ENCODE measurements at places on chromosomes 2 and 18.

- DNase-seq, result no peak
Measured at GRCh38 chr18:13267431-13267873, 48.9 kb downstream of the LDLRAD4 start.

DNA sequence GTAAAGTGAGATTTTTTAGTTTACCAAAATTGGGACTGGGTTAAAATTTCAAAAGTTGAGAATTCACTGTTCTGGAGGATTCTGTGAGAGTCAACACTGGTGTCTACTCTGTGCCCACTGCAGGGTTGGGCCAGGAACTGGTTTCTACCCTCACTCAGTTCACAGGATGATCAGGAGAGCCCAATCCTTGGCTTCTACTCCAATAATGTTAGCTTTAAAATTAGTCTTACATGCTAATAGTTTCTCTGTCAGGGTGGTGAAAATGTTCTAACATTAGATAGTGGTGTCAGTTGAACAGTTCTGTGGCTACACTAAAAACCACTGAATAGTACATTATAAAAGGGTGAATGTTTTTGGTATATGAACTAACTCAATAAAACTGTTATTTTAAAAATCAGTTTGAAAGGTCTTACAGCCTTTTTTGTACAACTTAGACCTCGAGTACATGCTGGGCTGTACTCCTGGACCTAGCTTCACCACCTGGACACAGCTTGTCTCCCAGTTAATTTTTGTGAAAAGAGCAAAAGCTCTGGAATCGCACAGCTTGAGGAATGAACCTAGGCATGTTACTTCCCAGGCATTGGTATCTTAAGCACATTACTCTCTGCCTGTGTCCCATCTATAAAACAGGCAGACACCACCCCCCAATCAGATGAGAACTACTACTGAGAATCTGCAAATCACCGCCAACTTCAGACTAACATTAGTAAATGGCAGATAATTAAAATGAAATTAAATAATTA is 44.4 kb downstream of the ACVR1 start:
- no peak for DNase-seq

DNA sequence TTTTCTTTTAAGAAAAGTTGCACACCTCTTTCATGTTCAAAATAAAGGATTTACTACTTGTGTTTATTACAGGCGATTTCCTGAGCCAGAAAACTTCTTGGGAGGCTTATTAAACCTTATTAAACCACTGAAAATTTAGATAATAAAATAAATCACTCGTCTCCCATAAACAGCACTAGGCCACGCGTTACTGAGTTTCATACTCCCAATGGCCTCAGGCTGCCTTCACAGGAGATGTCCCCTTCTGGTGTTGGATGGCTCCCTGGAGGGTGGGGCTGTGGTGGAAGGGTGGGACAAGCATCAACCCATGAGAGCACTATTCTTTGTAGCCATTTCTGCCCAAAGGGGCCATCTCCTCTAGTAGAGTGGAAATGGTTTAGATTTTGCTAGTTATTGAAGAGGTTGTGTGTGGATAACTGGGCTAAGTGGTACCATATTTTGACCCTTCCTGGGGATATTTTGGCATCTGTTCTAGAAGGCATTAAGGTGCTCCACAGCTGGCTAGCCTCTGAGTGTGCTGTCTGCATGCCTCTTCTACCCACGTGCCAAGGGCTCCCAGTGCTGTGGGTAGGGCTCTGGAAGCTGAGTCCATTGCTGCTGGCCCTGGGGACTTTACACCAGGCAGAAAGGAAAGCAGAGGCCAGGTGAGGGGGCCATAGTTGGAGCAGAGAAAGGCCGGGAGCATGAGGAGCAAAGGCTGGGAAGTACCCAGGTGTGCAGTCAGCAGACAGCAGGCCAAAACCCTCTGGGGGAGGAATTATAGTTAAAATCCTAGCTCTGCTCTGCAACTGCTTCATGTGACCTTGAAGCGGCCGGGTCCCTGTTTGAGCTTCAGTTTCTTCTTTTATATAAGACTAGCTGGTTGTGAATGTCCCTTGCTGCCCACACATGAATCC is 121.7 kb upstream of the SMAD2 start:
- no peak for DNase-seq

- DNase-seq, result no peak
Measured at GRCh38 chr2:16962505-16962904, 296.9 kb upstream of the CYRIA start.

DNA sequence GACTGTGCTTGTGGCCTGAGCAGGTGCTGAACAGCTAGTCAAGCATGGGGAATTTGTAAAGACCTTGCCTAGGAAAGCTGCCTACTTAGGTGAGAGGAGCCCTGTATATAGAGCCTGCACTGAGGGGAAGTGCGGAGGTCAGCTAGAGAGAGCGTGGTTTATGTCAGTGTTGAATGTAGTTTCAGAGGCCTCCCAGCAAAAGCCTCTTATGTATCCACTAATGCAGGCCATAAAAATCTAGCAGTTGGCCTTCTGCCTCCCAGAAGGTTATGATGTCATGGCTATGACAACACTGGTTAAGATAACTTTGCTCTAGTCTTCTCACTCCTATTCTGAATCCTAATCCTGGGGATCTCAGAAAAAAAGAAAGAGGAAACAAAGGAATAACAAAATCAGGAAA is 88.9 kb downstream of the ASXL3 start:
- no peak for DNase-seq

GRCh38 chr2:27489118-27489497 is 435 bp downstream of the IFT172 start:
- DNase-seq, result no peak

- no peak for DNase-seq
Measured at GRCh38 chr2:25160376-25160775, 8.0 kb downstream of the POMC start.

GRCh38 chr2:45570671-45571334 is 40.3 kb downstream of the SRBD1 start:
- peak; percentile 29 for DNase-seq

- DNase-seq, result peak; percentile 1
Measured at GRCh38 chr2:204984518-204984917, 439.2 kb downstream of the PARD3B start.

GRCh38 chr2:218501665-218502064 is 66.5 kb downstream of the USP37 start:
- DNase-seq, result peak; percentile 4

DNA sequence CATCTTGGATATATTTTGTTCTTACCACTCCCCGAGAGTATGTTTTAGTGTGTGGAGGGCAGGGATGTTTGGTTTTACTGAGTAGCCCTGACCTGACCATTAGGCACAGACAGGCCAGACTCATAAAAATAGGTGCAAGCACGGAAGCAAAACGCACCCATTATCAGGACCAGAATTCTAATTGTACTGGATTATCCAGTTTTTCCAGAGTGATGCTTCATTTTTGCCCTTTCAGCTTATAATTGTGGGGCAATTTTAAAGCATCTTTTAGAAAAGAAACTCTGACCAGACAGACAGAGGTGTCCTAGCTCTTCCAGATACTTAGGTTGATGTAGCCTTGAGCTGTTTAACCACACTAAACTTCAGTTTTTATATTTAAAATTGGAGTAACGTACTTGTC is 4.4 kb downstream of the NCOA1 start:
- DNase-seq, result no peak

GRCh38 chr2:110105608-110106467 is 9.8 kb downstream of the MALL start:
- no peak for DNase-seq

DNA sequence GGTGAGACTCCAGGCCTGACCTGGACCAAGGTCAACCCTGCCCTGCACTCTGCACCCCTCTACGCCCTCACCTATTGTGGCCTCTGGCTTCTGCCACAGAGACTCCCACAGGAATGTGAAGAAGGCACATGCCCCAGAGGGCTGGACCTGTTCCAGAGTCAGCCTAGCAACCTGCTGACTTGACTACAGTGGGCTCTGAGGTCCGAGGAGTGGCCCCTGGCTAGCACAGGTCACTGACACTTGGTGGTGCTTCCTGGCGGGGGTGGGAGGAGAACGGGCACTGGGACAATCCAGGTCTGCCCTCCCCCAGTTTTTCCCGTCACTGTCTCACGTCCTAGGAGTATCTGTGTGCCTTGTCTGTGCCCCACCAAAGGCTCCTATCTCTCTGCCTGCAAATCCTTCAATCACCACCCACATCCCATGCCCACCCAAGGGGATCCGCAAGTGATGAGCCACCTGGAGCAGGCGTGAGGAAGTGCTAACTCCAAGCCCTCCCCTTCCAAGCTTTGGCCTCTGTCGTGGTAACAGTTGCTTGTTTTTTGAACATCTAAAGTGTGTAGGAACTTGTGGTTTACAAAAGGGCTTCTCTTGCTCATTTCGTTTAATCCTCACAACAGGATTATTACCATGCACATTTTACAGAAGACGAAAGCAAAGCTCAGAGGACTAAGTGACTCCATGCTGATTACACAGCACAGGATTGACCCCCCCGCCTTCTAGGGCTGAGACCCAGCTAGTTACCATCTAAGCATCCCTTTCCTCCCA is 86.2 kb downstream of the MCFD2 start:
- DNase-seq, result no peak

GRCh38 chr2:119387381-119388129 is 20.8 kb downstream of the DBI start:
- DNase-seq, result peak; percentile 74

DNA sequence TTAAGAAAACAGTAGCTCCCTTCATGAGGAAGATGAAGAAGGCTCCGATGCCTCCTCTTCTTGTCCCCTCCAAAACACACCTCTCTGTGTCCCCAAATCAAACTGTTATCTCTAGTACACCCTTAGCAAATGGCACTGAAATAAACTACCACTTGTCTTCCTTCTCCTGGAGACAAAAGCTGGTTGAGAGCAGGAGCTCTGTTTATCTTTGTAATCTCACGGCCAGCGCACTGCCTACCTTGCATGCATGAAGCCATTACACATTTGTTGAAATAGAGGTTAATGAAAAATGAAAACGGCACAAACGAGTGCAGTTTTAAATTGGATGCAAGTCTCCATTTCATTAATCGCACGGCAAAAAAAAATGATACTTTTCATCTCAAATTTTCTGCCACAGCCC is 113.7 kb downstream of the EPB41L3 start:
- DNase-seq, result no peak

- no peak for DNase-seq
Measured at GRCh38 chr2:17915099-17915498, 36.6 kb downstream of the KCNS3 start.

GRCh38 chr2:219592736-219593135 is 4.9 kb upstream of the STK11IP start:
- DNase-seq, result no peak

GRCh38 chr2:209772290-209772685 is 656 bp downstream of the UNC80 start:
- no peak for DNase-seq

DNA sequence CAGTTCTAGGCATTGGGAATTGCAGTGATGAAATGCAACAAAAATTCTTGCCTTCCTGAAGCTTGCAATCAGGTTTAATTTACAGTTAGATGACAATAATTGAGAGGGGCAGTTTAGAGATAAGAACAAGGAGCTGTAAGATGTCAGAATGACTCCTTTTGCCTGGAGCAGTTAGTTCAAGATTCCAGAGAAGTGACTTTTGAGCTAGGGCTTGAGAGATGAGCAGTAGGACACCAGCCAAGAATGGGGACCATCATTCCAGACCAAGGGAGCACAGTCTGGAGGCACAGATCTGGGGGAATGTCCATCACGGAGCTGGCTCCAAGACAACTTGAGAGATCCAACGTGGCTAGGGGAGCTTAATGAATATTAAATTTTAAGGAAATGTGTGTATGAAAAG is 26.8 kb downstream of the CACNB4 start:
- DNase-seq, result no peak

- DNase-seq, result peak; percentile 73
Measured at GRCh38 chr2:174577967-174578589, 19.5 kb downstream of the WIPF1 start.

GRCh38 chr2:83572400-83572799 is 886.7 kb downstream of the SUCLG1 start:
- DNase-seq, result no peak

- DNase-seq, result no peak
Measured at GRCh38 chr2:26193578-26194231, 20.8 kb downstream of the GAREM2 start.

- DNase-seq, result no peak
Measured at GRCh38 chr2:40384714-40385113, 67.2 kb downstream of the SLC8A1 start.

GRCh38 chr18:57802213-57803102 is 657 bp downstream of the ATP8B1 start:
- DNase-seq, result no peak

GRCh38 chr2:128557069-128557468 is 238.4 kb upstream of the HS6ST1 start:
- no peak for DNase-seq

- DNase-seq, result peak; percentile 9
Measured at GRCh38 chr2:224278531-224278930, 123.4 kb downstream of the FAM124B start.

DNA sequence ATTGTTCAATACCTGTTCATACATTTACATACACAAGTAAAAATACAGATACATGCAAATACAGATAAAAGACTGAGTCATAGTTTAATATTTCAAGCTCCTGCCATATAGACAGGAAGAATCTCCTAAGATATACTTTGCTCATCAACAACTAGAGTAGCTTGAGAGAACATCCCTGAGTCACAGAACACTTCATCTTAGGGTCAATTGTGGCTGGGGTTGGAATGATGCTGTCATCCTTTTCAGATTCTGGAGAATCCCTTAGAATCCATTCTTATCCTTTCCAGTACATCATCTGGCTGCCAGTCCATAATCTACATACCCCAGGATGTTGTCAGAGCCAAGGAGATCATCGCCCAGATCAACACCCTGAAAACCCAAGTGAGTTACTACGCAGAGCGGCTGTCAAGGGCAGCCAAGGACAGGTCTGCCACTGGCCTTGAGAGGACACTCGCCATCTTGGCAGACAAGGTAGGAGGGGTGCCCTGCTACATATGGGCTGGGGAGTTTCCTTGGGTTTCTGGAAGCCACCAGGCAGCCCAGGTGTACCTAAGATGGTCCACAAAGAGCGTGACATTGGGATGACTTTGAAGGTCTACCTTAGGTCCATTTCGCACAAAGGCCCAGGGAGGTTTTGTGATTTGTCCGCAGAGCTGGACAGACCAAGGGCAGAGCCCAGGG is 55.7 kb downstream of the COA5 start:
- peak; percentile 83 for DNase-seq

DNA sequence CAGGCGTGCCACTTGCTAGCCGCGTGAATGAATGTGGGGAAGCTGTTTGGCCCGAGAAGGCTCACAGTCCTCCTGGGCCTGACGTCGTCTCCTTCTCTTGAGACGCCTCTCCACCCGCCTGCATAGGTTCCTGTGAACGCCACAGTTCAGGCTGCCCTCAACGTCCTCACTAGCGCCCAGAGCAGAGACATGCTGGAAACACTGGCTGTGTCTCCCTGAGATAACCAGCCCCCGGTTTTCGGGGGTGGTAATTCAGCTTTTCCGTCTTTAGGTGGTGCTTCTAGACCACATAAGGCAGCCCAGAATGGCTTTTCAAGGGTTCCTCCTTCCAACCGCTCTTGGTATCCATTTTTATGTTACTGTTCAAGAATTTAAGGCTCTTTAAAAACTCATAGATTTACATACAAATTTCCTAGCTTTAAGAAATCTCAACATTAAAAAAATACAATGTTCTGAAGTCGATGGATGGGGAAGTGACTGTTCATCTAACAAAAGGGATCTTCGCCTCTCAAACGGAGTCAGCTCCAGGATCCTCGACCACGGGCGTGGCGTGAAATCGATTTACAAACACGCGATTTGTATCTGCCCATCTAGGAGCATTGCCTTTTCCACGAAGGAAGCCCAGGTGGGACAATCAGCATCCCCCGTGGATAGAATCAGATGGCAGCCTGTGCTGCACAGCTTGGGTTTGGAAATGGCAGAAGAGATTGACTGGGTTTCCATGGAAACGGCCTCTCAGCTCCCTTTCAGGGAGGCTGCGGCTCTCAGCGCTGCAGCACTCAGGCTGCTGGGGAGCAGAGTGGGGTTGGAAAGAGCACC is 110.6 kb upstream of the PXDN start:
- DNase-seq, result peak; percentile 76

- no peak for DNase-seq
Measured at GRCh38 chr18:31658670-31659575, 25.5 kb downstream of the B4GALT6 start.

Data from brain microvascular endothelial cell (primary cell).